Kidney capillary endothelial cell (primary cell): ENCODE measurements at places on chromosomes 2 and 18.
A peak's percentile ranks its signal among the peaks of the same experiment; 100 is the strongest.

DNA sequence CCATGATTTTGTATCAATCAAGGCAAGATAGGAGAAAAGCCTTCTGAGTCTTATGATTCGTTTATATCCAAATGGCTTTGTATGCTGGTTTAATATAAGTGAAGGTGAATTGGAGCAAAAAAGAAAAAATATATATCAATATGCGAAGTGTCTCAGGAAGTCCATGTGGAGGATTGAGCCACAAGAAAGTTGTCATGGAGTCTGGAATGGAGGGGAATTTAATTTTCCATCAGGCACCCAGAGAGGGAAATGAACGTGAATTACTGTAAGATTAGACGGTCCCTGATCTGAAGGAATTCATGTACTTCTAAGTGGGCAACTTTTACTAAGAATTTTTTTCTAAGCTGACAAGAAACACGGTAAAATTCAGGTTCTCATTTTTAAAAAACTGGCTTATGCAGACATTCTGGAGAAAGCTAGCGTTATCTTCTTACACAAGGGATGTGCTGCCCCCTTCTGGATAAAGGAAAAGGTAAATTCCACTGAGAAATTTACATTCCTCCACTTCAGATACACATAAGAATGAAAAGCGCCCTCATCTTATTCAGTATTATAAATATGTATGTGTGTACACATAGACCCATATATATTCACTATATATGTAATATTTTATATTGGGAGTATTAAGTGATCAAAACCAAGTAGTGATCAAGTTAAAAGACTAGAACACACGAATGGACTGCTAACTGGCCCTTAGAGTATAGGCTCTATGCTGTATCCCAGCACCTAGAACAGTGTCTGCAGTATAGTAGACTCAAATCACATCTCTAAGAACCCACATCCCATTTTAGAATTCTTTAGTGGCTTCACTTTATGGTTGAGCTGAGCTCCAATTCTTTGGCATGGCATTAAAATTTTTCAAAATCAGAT is 289.0 kb upstream of the TFPI start:
- peak; percentile 66 for DNase-seq

DNA sequence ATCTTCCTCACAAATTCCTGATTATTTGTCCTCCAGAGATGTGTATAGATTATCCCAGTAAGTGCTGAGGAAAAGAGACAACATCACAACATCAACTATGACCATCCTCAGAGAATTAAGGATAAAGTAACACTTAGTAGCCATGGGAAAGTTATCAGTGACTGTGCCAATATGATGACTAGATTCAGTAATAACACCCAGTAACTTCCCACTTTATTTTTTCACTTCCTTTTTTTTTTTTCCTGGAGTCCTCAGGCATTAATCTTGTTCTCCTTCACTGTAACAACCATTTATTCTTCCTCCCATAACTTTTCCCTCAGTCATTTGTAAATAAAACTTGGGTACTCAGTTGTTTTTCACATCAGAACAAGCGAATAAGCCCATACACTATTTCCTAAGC is 16.7 kb upstream of the PID1 start:
- no peak for DNase-seq

DNA sequence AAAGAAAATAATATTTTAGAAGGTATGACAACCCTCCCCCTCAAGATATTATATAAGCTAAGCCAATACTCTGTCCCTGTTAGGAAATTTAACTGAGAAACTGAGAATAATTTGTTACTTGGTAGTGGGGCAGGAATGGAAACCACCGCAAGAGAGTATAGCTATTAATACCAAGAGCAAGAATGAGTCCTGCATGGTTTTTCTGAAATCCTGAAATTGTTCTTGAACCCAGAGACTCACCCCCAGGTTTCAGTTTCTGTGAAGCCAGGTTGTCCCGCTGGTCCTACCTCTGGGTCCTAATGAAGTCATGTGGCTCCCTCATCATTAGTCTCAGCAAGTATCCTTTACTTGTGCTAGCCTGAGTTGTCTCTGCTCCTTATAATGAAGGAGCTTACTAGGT is 671.0 kb upstream of the ACVR2A start:
- no peak for DNase-seq

DNA sequence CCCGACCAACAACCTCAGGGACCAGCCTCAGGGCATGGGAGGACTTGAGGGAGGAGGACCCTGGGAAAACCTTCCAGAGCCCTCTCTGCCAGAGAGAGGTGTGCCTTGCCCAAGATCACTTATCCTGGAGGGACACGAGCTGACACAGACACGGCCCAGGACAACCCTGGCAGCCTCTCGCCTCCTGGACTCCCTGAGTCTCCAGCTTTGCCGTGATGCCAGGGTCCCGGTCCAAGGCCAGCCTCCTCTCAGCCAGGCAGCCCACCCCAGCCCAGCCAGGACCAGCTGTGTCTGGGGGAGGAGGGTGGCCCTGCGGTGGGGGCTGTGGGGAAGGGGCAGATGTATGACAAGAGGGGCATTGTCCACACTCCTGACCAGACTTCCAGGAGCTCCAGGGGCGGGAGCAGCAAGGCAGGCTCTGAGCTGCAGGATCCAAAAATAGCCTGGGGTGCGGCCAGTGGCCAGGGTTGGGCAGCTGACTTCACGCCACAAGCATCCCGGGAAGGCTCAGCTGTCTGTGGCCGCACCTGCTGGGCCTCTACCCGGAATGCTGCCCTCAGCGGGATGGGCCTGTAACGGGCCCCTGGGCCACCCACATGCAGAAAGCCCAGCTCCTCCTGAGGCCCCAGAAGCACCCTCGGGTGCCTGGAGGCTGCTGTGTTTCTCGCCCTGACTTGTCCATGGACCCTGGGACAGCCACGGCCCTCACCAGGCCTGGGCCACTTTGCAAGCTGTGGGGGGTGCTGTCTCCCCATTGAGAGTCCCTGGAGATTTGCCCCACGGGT is 65.5 kb upstream of the GPC1 start:
- no peak for DNase-seq

DNA sequence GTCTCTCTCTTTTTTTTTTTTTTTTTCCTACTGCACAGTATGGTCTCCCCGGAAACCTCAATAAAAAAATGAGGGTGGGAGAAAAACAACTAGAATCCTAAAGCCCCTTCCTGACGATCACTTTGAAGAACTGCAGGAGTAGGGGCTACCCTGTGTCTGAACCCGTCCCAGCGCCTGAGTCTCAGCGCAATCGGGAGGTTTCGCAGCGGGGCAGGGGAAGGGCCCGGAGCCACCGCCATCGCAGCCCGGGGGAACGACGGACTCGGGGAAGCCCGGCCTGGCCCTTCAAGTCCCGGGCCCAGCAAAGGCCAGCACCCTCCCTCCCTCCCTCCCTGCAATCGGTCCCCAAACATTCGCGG is 411 bp downstream of the NARS1 start:
- DNase-seq = no peak

GRCh38 chr2:177670791-177671535 is 278.4 kb downstream of the AGPS start:
- no peak for DNase-seq

- DNase-seq = no peak
Observed at GRCh38 chr2:233707940-233708644, 4.6 kb upstream of the UGT1A5 start.

DNA sequence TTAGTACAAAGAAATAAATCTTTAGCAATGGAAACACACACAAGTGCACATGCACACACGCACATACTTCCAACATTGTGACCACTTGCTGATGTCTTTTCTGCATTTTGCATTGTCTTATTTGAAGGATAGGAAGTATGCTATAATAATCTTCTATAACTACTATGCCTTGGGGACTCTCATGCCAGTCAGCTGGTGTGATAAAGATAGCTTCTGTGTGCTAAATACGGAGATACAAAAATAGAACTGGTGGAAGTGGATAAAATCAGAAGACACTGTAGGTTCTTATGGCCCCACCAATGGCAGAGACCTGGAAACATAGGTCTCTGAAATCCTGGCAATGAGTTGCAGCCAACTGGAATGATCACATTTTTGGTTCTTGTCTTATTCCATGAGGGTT is 31.5 kb upstream of the RASGRP3 start:
- DNase-seq = no peak

GRCh38 chr2:40872580-40872979 is 420.7 kb upstream of the SLC8A1 start:
- DNase-seq = no peak

GRCh38 chr2:102593516-102593915 is 25.8 kb upstream of the SLC9A2 start:
- DNase-seq = no peak

- DNase-seq = no peak
Observed at GRCh38 chr2:152655880-152656279, 61.4 kb downstream of the PRPF40A start.

GRCh38 chr18:14974088-14974487 is 226.1 kb downstream of the ANKRD30B start:
- DNase-seq = no peak

DNA sequence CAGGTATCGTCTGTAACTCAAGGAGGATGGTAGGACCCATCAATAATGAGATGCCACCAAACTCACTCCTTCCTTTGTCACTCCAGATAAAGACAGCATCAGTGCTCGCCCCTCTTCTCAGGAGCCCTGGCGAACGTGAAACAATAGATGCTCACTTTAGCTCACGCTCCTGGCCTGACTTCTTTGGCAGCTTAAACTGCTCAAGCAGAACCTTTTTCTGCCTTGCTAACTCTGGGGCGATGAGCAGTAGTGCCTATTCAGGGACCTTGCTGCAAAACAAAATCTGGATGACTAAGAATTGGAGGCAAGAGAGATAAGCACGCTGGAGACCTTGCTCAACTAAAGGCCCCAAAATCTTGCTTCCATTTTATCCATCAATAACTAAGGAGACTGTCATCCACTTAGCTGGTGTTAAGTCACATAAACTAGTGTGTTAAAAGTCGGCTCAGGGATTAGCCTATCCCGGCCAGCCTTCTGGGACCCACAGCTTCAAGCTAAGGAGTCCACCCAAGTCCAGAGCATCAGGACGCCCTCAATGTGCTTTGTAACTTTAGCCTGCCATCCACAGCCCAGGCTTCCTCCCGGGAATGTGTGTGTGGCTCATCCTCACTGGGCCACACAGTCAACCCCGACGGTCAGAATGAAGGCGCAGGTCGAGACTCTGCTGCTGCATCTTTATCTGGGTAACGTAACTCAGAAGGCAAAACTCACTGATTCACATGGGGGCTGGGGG is 38.9 kb downstream of the ZNF516 start:
- no peak for DNase-seq
